ENCODE measurements at places on chromosomes 2 and 18. TPM values are rescaled to one million over a fixed set of nuclear protein-coding genes. Genes with fewer than 3 reads are reported as not detected.

The TMEM198 gene
- 6.3 TPM for total RNA-seq

The FOXD4L1 gene
- total RNA-seq = 0.63 TPM

The KIAA1328 gene
- total RNA-seq = 4.1 TPM

The ATRAID gene
- 122 TPM for total RNA-seq

The SANBR gene
- 5.2 TPM for total RNA-seq

The MDH1B gene
- 0.77 TPM for total RNA-seq

The ANKRD62 gene
- total RNA-seq = not detected

The C2orf78 gene
- total RNA-seq = not detected

The FBXO11 gene
- 60.4 TPM for total RNA-seq

The IL1RL1 gene
- 25.6 TPM for total RNA-seq

The PDCD1 gene
- total RNA-seq = not detected

The DCDC2C gene
- not detected for total RNA-seq

The HOXD8 gene
- total RNA-seq = not detected

The TUBB8B gene
- total RNA-seq = not detected

The ITGA4 gene
- total RNA-seq = 0.42 TPM

The GAL3ST2 gene
- total RNA-seq = 0.37 TPM

The SOX11 gene
- not detected for total RNA-seq

The SPHKAP gene
- total RNA-seq = not detected

The NLRC4 gene
- total RNA-seq = 0.27 TPM

The GBX2 gene
- not detected for total RNA-seq

The MOCOS gene
- total RNA-seq = 69.1 TPM

The TUBA4B gene
- total RNA-seq = not detected

The RUFY4 gene
- total RNA-seq = not detected

The DCC gene
- not detected for total RNA-seq

The ASB3 gene
- total RNA-seq = 20.3 TPM

The LIMS1 gene
- 74.9 TPM for total RNA-seq

The HAAO gene
- total RNA-seq = not detected

The PCARE gene
- not detected for total RNA-seq

The HOXD9 gene
- total RNA-seq = not detected

The ALK gene
- not detected for total RNA-seq

The FMNL2 gene
- 72.9 TPM for total RNA-seq

The CHRNA1 gene
- total RNA-seq = not detected

The IL1R1 gene
- 5.2 TPM for total RNA-seq

The GPR45 gene
- not detected for total RNA-seq

The NR4A2 gene
- total RNA-seq = 2.6 TPM

The CDK5R2 gene
- not detected for total RNA-seq

The NEU4 gene
- total RNA-seq = not detected

The PROM2 gene
- total RNA-seq = 2.6 TPM

The CPO gene
- total RNA-seq = not detected

The RGPD5 gene
- total RNA-seq = 60.4 TPM

The APLF gene
- total RNA-seq = 4.0 TPM

The HOXD13 gene
- not detected for total RNA-seq

The TCF23 gene
- total RNA-seq = not detected

The DGKD gene
- total RNA-seq = 55.7 TPM

The MTA3 gene
- 41.4 TPM for total RNA-seq

The FAM237A gene
- not detected for total RNA-seq
